ENCODE measurements at places on chromosomes 11 and 22.

- DNase-seq = no peak
These were observed 1.6 kb upstream of the PAX6 start for GRCh38 chr11:31812383-31813381.

- DNase-seq = no peak
These were observed 41.0 kb downstream of the KDM2A start for GRCh38 chr11:67160045-67160444.

DNA sequence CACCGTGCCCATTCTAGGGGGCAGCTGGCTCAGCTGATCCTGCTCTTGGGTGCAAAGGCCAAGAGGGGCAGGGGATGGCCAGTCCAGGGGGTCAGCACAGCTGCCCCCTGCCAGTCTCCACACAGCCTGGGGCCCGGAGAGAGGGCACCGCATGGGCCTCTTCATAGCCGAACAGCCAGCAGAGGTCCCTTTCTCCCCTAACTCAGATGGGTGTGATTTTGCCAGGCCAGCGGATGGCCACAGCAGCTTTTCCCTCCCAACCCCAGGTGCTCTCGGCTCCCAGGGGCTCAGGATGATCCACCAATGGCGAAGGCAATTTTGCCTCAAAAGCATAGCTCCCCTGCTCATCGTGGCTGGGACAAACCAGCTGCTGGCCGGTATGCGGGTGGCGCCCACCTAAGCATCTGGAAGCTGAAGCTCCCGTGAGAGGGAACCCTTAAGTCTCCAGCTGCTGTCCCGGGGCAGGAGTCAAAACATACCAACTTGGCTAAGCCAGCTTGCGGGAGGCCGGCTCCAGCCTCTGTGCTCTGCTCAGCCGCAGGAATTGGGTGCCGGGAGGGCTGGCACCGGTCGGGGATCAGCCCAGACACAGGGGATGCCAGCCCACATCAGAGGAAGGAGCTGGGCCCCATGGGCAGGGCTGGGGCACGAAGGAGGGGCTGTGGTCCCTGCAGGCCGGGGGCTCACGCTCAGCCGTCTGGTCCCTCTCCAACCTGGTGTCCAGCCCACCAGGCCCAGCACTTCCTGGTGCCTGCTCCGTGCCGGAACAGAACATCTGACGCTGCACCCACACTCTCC is 30.5 kb upstream of the GNB1L start:
- peak; percentile 50 for DNase-seq

DNA sequence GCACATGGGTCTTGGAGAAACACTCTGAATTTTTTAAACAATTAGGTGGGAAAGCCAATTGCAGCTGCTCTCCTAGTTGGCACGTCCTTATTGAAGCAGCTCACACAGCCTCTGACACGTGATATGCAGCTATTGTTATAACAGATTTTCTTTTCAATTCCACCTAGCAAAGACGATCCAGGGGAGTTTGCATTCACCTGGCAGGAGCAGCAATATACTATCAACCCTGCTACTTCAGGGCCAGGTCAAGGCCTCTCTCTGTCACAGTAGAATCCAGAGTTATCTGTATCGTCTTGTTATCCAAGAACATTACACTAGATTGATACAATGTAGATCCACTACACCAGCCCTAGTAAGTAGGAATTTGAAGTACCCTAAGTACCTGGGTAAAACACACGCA is 8.3 kb downstream of the KRTAP5-11 start:
- no peak for DNase-seq

GRCh38 chr11:73946798-73947458 is 3.9 kb upstream of the DNAJB13 start:
- no peak for DNase-seq

- DNase-seq = no peak
These were observed 49.9 kb upstream of the CD5 start for GRCh38 chr11:61052182-61052972.

DNA sequence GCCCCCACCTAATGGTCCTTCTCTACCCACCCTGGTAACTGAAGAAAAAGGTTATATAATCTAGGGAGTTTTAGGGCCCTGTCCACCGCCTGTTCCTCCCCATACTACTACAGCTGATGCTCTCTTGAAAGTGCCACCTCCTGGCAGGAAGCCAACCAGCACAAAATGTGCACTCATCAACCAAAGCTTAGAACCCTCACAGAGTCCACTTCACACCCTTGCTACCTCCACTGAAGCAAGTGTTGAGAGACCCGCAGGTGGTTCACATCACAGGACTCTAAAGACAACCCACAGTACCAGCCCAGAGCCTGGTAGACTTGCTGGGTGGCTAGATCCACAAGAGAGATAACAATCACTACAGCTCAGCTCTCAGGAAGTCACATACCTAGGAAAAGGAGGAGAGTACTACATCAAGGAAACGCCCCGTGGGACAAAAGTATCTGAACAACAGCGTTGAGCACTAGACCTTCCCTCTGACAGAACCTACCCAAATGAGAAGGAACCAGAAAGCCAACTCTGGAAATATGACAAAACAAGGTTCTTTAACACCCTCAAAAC is 17.5 kb upstream of the OR10W1 start:
- no peak for DNase-seq

DNA sequence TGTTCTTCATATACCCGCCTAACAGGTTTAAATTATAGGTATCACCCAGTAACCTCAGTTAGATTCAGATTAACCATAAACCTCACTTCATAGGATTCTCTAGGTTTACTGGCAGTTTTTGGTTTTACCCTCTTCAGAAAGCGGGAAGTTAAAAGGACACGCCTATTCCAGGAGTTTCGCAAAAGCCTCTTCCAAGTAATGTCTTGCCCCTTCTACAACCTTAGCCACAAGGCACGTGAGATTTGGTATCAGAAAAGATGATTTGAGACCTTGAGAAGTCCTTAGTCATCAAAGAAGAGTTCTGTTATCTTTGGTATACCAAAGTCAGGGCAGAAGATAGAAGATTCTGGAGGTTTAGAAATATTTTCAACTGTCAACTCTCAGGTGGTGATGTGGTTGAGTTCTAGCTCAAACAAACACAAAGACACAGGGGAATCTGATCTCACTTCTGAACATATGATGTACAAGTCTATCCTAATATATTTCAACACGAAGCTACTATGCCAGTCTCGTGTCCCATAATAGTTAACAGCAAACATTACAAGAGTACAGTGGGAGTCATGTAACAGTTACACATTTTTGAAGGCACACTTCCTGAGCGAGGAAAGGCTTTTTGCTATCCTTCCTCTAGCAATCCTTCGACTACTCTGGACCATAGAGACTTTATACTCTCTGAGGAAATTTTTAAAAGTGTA is 103.5 kb downstream of the USP35 start:
- DNase-seq = no peak
